Stimulated activated naive CD4-positive, alpha-beta T cell (primary cell): ENCODE measurements at places on chromosomes 11 and 22.

DNA sequence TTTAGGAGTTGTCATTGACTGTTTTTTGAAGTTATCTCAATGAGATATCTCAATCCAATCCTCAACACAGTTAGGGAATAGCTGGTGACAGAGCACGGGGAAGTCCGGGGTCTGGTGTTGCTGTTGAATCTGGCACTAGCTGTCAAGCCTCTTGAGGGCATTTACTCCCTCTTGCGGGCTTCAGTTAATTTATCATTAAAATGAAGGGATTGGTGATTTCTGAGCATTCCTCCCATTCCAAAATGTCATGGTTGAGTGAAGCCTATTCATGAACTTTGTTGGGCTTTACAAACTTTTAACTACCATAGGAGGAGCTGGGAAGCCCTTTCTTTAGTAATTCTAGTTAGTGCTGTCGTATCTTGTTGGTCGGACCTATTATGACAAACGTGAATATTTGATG lies 40.2 kb downstream of the UVRAG start:
- no peak for DNase-seq

DNA sequence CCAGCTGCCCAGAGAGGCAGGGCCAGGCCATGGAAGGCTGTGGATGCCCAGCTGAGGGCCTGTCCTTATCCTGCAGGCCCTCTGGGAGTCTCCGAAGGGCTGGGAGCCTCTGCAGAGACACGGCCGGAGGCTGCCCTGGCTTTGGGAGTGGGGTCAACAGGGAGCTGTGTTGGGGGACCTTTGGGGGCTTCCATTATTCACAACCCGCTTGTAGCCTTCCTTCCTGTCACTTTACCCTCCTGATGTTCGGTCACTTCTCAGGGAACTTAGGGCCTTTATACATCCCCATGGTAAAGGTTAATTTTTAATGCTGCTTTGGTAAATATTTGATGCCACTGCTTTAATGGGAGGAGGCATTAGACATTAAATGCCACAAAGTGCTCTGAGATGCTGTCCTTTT lies 44.9 kb downstream of the SHISAL1 start:
- DNase-seq, result no peak

DNA sequence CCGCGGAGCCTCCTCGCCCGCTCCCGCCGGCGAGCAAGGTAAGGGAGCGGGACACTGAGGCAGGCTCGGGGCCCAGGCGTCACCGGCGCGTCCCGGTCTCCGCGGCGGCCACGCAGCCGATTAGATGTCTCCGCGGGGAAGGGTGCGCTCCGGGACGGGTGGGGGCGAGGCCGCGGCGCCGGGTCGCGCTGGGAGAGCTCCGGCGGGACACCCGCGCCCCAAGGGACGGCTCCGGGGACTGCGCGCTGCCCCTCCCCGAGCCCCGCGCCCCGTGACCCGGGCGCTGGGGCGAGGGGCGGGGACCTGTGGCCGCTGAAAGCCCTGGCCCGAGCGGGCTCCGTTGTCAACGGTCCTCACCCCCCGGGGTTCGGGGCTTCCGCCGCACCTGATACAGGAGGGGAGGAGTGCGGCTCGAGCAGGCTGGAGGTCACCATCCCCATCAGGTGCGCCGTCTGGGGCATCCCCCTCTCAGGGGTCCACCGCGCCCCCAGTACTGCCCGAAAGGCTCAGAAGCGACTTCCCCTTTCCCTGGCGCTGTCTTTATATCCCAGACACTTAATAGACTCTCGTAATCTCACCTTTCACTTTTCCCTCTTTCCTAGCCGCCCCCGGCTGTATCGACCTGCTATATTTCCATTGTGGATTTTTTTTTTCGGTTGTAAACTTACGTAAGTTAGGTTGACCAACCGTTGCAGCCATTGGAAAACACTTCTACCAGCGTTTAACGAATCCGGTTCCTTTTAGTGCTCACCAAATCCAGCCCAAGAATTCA lies 573 bp downstream of the PPFIA1 start:
- peak; percentile 76 for DNase-seq

GRCh38 chr11:9568854-9569587 lies 4.4 kb upstream of the WEE1 start:
- no peak for DNase-seq

DNA sequence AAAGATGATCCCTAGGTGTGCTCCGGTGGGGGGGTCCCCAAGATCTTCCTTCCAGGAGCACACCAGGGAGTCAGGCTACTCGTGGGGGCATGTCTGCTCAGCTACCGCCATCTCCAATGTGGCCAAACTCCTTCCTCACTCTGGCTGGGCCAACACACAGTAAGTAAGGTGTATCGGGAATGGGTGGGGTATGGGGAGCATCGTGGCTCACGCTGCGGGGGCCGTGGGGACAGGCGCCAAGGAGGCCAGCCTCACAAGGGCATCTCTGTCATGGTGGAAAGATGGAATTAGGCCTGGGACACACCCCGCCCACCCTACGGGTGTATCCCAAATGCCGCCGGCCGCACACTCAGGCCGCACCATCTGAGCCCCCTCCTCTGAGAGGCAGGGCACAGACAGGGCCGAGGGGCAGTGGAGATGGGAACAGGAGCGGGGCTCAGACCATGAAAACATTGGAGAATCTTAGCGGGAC lies 8.3 kb downstream of the IGF2 start:
- no peak for DNase-seq

GRCh38 chr11:848380-848931 lies 5.8 kb downstream of the TSPAN4 start:
- DNase-seq, result peak; percentile 52

- DNase-seq, result no peak
Measured at GRCh38 chr11:92123540-92123939, 101.1 kb upstream of the FAT3 start.

GRCh38 chr11:108616549-108616948 lies 23.0 kb upstream of the EXPH5 start:
- no peak for DNase-seq

DNA sequence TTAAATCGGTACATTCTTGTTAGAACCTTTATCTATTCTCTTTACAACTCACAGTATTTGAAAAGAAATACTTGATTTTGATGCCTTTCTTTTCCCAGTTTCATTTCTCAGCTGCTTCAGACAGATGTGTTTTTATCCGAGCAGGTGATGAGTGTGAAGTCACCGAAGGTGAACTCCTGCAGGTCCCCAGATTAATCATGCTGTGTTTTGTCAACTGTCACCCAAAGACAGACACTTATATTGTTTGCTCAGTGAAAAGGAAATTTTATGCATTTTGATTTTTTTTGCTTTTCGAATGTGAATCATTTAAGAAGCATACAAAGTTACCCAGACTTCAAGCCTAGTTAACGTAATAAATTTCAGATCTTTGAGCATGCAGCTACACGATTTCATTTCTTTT lies 7.8 kb upstream of the TMPRSS13 start:
- no peak for DNase-seq

- DNase-seq, result no peak
Measured at GRCh38 chr11:32045456-32045855, 45.4 kb upstream of the RCN1 start.

DNA sequence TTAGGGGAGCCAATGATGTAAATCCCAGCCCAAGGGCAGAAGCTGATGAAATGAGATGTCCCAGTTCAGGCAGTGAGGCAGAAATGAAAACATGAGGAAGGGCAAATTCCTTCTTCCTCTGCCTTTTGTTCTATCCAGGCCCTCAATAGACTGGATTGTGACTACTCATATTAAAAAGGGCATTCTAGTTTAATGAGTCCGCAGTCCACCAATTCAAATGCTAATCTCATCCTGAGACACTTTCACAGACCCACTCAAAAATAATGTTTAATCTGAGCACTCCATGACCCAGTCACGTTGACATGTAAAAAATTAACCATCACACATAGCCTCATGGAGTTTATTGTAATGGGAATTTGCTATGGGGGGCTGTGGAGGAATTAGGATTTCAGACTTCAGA lies 717.9 kb downstream of the OPCML start:
- DNase-seq, result no peak

DNA sequence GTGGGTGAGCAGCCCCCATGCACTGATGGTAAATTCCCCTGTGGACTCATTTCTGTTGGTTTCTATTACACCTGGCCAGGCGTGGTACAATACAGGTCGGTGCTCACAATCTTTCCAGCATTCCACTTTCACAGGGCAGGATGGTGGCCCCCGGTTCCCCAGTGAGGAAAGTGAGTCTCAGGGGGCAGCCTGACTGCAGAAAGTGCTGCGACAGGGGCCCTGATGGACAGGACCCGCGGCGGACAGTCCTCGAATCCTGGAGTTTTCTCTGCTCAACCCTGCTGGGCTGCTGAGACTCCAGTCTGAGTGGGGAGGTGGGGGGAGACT lies 3.1 kb upstream of the PGGHG start:
- no peak for DNase-seq

- peak; percentile 58 for DNase-seq
Measured at GRCh38 chr11:44596525-44597276, 31.2 kb downstream of the CD82 start.

DNA sequence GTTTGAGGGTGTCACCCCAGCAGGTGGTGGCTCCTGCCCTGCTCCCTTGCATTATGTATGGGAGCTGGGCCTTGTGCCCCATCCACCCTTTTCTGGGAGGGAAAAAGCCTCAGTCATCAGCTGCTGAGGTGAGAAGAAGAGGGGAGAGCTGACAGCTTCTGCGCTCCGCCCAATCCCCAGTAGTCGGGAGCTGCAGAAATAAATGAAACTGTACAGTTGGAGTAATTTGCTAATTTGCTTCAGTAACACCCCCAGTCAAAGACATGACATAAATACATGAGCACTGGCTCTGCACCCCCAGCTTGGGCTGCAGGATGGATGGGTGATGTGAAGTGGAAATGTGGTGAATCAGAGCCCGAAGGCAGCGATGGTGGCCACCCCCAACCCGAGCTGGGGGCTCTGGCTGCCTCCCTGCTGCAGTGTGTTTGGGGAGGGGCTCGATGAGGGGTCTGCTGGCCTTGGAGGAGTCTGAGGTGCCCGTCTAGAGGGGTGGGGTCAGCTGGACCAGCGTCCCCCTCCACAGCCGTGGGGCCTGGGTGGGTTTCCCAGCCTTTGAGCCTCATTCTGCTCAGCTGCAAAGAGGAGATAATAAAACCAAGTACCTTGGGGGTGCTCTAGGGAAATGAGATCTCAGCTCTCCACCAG lies 59.2 kb downstream of the MPPED1 start:
- no peak for DNase-seq

GRCh38 chr11:111846063-111846462 lies 25.3 kb downstream of the ALG9 start:
- no peak for DNase-seq

GRCh38 chr22:47355388-47355725 lies 592.9 kb downstream of the TBC1D22A start:
- DNase-seq, result no peak

- DNase-seq, result no peak
Measured at GRCh38 chr22:35633520-35633919, 14.7 kb upstream of the APOL6 start.

DNA sequence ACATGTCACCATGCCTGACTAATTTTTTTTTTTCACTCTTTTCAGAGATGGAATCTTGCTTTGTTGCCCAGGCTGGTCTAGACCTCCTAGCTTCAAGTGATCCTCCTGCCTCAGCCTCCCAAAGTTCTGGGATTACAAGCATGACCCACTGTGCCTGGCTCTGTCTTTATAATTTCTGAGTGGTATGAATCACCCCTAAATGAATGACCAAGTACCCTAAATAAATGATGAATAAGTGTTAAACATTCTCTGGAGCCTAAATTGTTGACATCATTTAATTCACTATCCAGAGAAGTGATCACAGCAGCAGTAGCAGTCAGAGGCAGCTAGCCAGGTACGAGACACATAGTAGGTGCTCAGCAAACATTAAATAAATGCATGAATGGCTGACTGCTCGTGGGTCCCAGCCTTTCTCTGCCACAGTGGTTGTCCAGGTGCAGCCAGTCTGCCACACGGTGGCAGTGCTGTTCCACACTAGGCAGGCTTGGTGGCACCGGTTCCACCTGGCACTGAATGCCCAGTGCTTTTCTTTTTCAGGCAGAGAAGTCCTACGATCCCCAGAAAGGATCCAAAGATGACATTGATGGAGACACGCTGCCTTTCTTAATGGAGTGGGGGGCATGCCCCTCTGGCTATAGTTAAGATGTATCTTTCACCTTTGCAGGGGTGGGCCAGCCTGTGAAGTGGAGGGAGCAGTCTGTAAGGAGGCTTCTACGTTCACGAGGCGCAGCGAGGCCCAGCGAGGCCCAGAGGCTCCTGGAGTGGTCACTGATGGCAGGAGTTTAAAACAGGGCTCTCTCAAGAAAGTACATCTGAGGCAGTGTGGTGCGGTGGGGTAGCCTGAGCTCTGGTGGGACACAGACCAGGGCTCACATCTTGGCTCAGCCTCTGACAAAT lies 8.7 kb upstream of the TTC12 start:
- DNase-seq, result peak; percentile 54

DNA sequence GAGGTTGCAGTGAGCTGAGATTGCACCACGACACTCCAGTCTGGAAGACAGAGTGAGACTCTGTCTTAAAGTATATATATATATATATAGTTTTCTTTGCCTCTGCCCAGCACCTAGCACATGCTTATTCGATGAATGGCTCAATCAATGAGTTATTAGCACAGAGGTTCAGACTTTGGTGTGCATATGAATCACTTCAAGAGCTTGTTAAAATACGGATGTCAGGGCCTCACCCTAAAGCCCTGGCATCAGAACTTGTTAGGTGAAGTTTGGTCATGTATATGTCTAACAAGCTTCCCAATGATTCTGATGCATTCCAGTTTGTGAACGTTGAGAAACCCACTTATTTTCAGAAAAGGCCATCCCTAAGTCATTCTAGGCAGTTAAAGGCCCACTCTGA lies 21.8 kb upstream of the TMEM86A start:
- no peak for DNase-seq

GRCh38 chr11:122280870-122281269 lies 164.9 kb upstream of the BLID start:
- no peak for DNase-seq

GRCh38 chr22:46104170-46104880 lies 46.0 kb upstream of the PPARA start:
- no peak for DNase-seq

DNA sequence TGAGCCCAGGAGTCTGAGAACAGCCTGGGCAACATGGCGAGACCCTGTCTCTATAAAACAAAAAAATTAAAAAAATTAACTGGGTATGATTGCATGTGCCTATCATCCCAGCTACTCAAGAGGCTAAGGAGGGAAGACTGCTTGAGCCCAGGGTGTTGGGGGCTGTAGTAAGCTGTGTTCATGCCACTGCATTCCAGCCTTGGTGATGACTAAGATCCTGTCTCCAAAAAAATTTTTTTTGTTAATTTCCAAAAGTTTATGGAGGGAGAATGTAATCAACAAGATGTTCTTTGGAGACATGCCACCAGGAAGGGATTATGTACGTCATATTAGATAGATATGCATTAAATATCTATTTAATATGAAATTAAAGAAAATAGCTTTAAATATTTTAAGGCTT lies 267.5 kb downstream of the SBF2 start:
- DNase-seq, result no peak

- DNase-seq, result no peak
Measured at GRCh38 chr22:26748845-26749244, 91.5 kb downstream of the MIAT start.

GRCh38 chr11:27398400-27398770 lies 35.4 kb upstream of the CCDC34 start:
- no peak for DNase-seq

- no peak for DNase-seq
Measured at GRCh38 chr22:37925330-37925729, 19.2 kb downstream of the MICALL1 start.
